ENCODE measurements at places on chromosomes 2 and 18.

DNA sequence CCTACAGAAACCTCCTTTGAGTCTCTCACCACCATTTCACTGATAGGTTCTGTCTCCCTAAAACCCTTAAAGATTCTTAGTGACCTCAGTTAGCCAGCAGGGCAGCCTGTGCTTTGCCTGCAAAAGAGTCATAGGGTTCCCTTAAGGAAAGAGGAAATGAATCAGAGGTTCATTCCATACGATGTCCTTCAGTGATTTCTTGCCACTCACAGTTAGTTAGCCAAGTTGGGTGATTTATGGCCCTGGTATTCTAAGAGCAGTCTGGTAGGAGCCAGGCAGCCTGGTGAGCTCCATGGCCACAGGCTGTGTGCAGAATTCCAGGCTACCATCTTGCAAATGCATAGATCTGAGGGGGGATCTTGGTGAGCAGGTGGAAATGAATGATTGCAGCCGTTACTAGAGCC, 18.7 kb upstream of the CCBE1 start:
- peak; percentile 95 for DNase-seq

GRCh38 chr2:101204400-101205115, 48.1 kb upstream of the CNOT11 start:
- DNase-seq: peak; percentile 16

- DNase-seq: peak; percentile 53
Measured at GRCh38 chr2:66440708-66441497, 6.0 kb downstream of the MEIS1 start.

GRCh38 chr2:64410671-64411070, 43.3 kb upstream of the LGALSL start:
- no peak for DNase-seq

- peak; percentile 66 for DNase-seq
Measured at GRCh38 chr2:146806364-146807005, 1038.3 kb upstream of the ACVR2A start.

GRCh38 chr2:86785456-86785855, 5.3 kb downstream of the CD8A start:
- DNase-seq: no peak

DNA sequence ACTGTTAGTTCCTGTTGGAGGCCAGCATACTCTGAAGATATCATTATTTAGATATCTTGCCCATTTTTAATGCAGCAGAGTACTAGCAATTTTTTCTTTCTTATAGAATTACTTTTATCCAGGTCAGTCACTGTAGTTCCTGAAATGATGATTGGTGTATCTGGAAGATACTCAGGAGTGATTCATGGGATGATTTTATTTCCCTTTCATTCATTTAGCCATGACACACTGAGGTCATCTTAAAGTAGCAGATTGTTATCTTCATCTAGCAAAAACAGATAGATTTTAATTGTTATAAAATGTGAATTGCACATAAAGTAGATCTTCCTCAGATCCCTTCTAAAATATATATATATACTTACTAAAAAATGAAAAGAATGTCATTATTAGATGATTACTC, 109.1 kb downstream of the PIK3C3 start:
- no peak for DNase-seq

DNA sequence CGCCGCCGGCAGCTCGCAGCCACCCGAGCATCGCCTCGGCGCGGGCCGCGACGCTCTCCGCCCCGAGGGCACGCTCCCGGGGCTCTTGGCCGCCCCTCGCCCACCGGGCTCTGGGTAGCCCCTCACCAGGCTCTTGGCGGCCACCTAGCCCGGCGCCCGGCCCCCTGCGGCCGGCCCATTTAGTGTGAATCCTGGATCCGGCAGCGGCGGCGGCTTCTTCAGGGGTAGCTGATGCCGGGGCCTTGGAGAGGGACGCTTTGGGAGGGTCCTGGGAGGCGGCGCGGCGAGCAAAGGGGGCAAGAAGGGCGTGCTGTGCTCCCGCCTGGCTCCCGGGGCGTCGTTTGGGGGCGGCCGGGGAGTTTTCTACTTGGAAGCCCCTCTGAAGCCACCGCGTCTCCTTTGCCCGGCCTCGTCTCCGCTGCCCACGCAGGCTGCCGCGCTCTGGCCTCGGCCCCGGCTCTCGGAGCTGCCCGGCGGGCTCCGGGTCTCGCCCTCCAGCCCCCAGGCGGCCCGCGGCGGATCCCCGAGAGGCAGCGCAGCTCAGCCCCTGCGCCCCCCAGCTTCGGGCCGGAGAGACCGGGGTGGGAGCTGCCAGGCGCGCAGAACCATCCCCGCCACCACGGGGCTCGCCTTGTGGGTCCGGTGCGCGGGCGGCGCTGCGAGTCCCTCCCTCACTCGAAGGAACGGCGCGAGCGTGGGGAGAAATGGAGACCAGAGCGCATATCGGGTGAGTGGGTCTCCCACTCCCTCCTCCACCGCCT, 509 bp downstream of the PIEZO2 start:
- no peak for DNase-seq

DNA sequence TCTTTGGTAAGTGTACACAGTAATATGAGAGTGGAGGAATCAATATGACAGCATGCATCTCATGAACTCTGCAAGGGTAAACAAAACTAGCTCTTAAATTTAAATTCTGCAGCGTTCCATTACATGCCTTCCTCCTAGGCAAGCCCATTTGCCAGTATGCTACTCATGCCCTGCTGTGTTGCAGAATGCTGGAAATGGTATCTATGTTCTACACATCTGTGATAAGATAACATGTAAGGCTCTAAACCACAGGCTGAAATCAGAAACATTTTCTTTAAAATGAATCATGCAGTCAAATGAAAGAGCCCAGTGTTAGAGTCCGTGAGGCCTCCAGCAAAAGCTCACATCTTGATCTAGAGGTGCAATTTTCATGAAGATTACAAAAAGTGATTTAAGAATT, 112.8 kb upstream of the FN1 start:
- DNase-seq: peak; percentile 79

DNA sequence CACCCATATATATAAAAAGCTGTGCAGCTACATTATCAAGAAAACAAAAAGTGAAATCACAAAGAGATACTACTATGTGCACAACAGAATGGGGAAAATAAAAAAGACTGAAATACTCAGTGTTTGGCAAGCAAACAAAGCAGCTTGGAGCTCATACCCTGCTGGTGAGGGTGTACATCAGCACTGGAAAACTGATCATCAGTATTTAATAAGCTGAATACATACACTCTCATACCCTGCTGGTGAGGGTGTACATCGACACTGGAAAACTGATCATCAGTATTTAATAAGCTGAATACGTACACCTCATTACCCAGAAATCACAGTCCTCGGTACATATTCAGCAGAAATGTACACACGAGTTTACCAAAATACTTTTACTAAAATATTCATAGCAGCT, 220.8 kb downstream of the SPP2 start:
- no peak for DNase-seq

DNA sequence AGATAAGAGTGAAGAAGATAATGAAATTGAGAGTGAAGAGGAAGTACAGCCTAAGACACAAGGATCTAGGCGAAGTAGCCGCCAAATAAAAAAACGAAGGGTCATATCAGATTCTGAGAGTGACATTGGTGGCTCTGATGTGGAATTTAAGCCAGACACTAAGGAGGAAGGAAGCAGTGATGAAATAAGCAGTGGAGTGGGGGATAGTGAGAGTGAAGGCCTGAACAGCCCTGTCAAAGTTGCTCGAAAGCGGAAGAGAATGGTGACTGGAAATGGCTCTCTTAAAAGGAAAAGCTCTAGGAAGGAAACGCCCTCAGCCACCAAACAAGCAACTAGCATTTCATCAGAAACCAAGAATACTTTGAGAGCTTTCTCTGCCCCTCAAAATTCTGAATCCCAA, 15.7 kb downstream of the MSH6 start:
- DNase-seq: no peak

DNA sequence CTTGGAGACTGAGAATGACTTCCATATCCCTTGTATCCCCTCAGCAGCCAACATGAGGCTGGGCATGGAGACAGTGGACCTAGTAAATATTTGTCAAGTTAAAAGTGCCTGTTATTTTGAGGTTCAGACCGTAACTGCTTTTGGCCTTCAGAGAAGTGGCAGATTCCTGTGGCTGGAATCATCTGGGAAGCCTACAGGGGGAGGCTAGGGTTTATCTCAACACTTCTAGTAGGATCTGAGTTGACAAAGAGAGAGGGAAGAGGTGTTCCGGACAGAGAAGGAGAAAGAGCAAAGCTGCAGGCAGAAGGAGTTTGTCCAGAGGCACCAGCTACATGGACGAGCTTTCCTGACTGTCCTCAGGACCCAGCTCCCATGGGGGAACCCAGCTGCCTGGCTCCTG, 27.0 kb downstream of the SLC14A2 start:
- DNase-seq: no peak

- DNase-seq: peak; percentile 39
Measured at GRCh38 chr2:69667805-69668382, 24.4 kb upstream of the AAK1 start.

DNA sequence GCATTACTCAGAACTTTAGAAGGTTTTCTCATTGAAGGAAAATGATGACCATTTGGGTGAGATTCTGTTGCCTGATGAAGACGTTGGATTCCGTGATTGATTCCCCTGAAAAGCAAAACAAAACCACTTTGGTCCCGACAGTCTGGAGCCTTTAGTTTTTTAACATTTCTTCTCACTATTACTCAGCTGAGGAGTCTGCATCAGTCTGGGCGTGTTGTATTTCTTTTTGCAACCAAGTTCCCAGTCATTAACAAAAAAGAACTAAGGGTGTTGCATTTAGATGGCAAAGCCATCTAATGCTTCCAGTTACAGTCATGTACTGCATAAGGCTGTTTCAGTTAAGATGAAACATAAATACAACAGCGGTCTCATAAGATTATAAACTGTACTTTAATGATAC, 343.1 kb upstream of the CDH2 start:
- no peak for DNase-seq

- DNase-seq: no peak
Measured at GRCh38 chr2:17319090-17319489, 199.2 kb downstream of the RAD51AP2 start.

- no peak for DNase-seq
Measured at GRCh38 chr2:104163611-104164130, 690.2 kb upstream of the POU3F3 start.

GRCh38 chr2:176577054-176577453, 307.8 kb downstream of the MTX2 start:
- DNase-seq: no peak

GRCh38 chr2:196291426-196291825, 120.0 kb upstream of the STK17B start:
- DNase-seq: no peak

GRCh38 chr18:34115409-34116081, 109.2 kb downstream of the NOL4 start:
- peak; percentile 8 for DNase-seq

GRCh38 chr2:237341872-237342271, 72.1 kb downstream of the COL6A3 start:
- peak; percentile 52 for DNase-seq

GRCh38 chr2:74872389-74872836, 38.5 kb downstream of the HK2 start:
- DNase-seq: peak; percentile 50

- DNase-seq: no peak
Measured at GRCh38 chr18:11877497-11878135, 26.4 kb downstream of the CHMP1B start.

- no peak for DNase-seq
Measured at GRCh38 chr2:123717636-123718334, 307.3 kb upstream of the CNTNAP5 start.

GRCh38 chr2:135617501-135618015, 86.3 kb downstream of the R3HDM1 start:
- no peak for DNase-seq

DNA sequence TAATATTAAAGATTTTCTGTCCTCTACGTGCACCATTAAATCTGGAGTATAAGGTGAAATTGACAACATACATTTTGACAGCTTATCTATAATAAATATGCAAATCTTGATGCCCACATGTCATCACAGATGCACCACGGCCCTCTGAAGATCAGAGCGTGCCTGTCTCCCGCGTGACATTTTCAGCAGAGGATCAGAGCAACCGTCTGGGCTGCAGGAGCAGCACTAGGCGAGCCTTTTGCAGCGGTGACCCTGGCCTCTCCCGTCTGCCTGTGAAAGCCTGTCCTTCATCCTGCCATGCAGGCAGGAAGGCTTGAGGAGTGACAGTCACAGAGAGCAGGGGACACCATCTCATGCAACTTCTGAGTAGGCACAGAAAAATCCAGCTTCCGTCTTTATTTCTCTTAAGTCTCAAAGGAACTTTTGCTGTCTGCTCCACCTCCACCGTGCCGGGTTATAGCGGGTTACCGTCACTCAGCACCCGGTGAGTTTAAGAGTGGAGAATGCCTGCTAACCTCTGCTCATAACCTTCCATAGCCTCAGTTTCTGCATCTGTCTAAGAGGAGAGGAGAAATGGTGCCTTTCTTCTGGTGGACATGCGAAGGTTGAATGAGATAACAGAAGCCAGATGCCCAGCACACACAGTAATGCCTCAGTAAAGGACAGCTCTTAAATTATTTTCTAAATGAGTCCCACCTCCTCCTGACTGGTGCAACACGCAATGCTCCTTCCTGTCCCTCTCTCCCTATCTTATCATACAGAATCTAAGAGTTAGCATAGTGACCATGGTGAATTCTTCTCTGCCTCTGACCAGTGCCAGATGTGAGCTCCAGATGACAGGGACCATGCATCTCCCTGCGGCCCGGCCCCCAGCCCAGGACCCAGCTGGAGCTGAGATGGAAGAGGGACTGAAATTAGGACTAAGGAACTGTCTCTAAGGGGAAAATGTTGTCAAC, 43.8 kb downstream of the CELF4 start:
- no peak for DNase-seq

GRCh38 chr18:51164761-51165281, 32.7 kb downstream of the MEX3C start:
- no peak for DNase-seq
